ENCODE measurements at places on chromosomes 6 and 20.

- no peak for DNase-seq
These were observed 70.8 kb downstream of the EYA2 start for GRCh38 chr20:46965477-46965876.

GRCh38 chr20:19110881-19111460, 101.5 kb upstream of the SLC24A3 start:
- no peak for DNase-seq

DNA sequence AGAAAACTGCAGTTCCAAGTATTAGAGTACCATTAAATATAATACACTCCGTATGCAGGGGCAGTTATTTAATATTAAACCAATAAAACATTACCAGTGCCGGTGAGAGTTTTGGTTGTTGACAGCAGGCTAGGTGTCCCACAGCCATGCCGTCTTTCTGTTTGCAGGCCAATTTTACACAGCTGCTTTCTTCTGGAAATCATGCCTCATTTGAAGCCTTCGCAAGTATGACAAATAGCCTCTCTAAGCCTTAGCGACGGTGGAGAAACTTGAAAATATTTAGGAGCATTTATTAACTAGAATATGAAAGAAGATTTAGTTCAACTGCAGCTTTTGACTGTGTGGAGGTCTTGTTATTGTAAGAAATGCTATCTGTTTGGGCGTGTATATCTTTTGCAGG, 226.0 kb downstream of the BMP2 start:
- no peak for DNase-seq

DNA sequence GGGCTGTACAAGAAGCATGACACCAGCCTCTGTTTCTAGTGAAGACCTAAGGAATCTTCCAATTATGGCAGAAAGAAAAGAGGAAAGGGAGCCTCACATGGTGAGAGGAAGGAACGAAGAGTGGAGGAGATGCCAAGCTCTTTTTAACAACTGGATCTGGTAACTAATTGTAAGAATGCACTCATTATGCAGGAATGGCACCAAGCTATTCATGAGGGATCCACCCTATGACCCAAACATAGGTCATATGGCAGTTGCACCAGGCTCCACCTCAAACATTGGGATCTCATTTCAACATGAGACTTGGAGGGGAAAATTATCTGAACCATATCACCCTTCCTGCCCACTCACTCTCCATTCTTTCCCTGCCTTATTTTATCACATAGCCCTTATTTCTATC, 496.0 kb upstream of the SPTLC3 start:
- DNase-seq, result no peak

DNA sequence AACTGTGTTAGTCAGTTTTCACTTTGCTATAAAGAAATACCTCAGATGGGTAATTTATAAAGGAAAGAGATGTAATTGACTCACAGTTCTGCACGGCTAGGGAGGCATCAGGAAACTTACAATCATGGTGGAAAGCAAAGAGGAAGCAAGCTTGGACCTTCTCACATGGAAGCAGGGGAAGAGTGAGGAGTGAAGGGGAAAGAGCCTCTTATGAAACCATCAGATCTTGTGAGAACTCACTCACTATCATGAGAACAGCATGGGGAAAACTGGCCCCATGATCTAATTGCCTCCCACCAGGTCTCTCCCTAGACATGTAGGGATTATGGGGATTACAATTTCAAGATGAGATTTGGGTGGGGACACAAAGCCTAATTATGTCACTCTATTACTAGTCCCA, 41.3 kb upstream of the PLAGL1 start:
- no peak for DNase-seq

DNA sequence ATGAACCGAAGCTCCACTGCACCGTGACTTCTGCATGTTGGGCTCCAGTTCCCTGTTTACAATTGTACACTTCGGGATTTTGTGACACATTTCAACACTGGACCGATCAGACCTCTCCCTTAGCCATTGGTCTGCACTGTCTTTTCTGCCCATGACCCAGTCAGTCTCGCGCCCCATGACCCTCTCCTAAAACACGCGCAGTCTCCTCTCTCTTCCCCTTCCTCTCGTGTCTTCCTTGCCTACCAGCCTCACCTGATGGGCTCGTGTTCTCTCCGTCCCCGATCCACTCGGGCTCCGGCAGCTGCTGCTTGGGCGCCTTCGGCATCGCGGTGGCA, 535 bp upstream of the ABCF1 start:
- no peak for DNase-seq

DNA sequence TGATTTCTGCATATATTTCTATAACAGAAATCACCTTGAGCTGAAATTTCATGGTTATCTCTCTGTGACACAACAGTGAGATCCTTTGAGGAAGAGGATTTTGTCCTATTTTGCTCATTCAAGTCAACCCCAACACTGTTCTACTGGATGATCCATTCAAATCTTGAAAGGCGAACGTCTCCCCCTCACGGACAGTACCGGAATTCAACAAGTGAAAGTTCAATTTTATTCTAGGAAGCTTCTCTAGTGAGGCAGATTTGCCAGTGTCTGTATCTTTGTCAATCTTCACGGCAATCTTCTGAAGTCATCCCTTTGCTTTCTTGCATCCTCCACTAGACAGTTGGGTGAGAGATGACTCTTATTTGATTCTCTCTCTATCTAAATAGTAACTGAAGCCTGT, 91.7 kb upstream of the PDE7B start:
- peak; percentile 31 for DNase-seq

DNA sequence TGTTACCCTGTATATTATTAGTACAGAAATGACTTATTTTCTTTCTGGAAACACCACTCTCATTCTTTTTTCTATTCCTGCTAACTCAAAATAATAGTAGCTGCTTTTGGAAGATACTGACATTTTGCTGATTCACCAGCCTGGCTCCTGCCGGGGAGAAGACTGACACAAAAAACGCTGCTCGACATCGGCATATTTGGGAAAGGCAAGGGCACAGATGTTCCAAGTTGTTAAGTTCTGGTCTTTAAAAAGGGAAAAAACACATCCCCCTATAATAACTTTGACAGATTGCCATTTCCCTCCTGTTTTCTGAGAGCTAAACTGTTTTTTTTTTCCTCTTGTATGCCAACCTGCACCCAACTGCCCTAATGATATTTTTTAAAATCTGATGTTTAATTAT, 55.4 kb downstream of the CTNNBL1 start:
- DNase-seq, result no peak

- DNase-seq, result peak; percentile 98
These were observed 198.6 kb downstream of the BACH2 start for GRCh38 chr6:90098001-90098531.

- DNase-seq, result peak; percentile 72
These were observed 768.8 kb upstream of the SLC35B3 start for GRCh38 chr6:9204171-9204570.

DNA sequence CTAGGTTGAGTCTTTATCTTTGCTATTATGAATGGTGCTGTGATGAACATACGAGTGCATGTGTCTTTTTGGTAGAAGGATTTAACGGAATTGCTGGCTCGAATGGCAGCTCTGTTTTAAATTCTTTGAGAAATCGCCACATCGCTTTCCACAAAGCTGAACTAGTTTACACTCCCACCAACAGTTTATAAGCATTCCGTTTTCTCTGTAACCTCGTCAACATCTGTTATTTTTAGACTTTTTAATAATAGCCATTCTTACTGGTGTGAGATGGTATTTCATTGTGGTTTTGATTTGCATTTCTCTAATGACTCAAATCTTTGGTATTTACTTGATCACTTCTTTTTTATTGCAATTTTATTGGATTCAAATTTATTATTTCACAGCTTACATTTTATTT, 117.4 kb upstream of the HDGFL1 start:
- peak; percentile 40 for DNase-seq

GRCh38 chr6:136757150-136757549, 35.1 kb downstream of the MAP3K5 start:
- no peak for DNase-seq

- no peak for DNase-seq
These were observed 66.5 kb downstream of the ESF1 start for GRCh38 chr20:13718171-13718570.

GRCh38 chr20:32278199-32278643, 770 bp downstream of the KIF3B start:
- DNase-seq, result no peak

GRCh38 chr6:41846666-41847237, 48.4 kb downstream of the USP49 start:
- DNase-seq, result peak; percentile 95

DNA sequence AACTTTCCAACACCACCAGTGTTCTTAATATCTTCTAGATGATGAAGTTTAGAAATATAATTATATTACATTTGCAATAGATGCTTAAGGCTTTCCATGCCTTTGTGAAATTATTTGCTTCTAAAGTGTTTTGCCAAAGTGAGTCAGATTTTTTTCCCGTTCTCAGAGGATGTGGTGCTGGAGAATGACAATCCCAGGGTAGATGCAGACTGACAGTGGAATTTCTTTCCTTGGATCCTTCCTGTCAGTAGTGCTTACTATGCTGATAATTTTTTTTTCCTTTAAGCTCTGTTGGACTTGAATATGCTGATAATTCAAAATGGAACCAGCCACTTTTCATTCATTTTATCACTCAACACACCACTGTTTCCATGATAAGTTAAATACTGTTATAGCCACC, 59.9 kb upstream of the SOX4 start:
- peak; percentile 31 for DNase-seq

DNA sequence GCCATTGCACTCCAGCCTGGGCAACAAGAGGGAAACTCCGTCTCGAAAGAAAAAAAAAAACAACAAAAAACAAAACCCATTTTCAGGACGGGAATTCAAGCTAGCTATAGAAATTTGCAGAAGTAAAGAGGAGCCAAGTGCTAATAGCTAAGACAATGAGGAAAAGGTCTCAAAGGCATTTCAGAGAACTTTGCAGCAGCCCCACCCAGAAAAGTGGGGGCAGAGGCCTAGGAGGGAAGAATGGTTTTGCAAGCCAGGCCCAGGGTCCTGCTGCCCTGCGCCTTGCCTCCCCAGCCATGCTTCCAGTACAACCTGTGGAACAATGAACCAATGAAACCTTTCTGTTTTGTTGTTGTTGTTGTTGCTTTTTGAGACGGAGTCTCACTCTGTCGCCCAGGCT, 38.3 kb upstream of the SAMHD1 start:
- no peak for DNase-seq

- peak; percentile 16 for DNase-seq
These were observed 28.8 kb downstream of the RARS2 start for GRCh38 chr6:87561017-87561416.

DNA sequence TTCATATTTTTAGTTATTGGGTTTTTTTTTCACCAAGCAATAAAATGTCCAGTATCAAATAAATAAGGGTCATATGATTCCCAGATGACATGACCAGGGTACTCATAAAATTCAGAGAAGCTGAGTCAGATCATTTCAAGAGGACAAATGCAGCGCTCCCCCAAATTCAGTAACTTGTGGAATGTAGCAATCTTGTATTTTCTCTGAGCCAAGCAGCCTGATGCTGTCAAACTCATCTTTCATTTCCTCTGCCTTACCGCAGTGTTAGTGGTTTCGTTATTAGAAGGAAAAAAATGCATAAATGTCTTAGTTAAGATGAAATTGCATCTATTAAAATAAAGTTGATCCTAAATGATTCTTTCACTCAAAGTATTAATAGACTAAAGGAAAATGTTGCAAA, 57.8 kb upstream of the EDN1 start:
- DNase-seq, result peak; percentile 85

DNA sequence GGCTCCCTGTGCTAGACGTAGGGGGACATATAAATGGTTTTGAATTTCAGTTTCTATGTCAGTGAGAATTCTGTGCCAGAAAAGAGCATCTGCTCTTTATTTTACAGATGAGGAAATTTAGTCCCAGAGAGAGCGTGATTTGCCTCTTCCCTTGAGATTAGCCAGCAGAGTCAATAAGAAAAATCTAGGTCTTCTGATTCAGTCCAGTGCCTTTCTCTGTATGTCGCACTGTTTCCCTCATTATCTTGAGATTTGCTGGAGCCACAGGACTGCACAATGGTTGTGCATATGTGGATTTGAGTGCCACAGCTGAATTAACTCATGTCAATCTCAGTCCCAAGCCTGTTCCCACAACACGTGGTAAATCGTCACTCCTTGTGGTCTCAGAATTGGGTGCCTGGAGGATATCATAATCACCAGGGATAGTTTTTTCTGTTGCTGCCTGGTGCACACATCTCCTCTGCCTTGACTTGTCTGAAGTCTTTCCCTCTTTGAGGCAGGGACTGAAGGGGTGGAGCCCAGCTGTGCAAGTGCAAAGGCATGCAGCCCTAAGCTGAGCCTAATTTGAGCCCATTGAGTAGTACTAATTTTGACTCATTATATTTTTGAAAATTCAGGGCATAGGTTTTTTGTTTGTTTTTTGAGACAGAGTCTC, 276.7 kb downstream of the SOX4 start:
- no peak for DNase-seq

GRCh38 chr6:147709396-147710272, 201.1 kb downstream of the SAMD5 start:
- DNase-seq, result no peak

DNA sequence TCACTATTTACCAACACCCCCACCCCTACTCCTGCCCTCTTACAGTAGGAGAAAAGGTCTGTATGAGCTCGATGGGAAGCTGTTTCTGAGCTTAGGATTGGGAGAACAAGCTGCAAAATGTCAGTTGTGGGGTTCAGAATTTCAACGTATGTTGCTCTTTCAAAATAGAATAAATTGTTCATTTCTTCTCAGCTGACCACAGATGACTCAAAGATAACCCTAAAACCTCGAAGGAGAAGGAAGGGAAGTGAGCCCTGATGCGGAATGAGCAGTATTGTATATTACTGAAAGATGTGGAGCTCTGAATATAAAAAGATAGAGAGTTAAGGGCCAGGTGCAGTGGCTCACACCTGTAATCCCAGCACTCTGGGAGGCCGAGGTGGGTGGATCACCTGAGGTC, 35.9 kb upstream of the MYLIP start:
- DNase-seq, result no peak

GRCh38 chr20:60271597-60271996, 313.4 kb downstream of the CDH26 start:
- no peak for DNase-seq
